LHCN-M2 (cell line): ENCODE measurements at places on chromosomes 4 and X. TPM values are rescaled to one million over a fixed set of nuclear protein-coding genes. Genes with fewer than 3 reads are reported as not detected.

The MTTP gene
- total RNA-seq: 0.06 TPM in 1 of 2 replicates, not detected in the other

GRCh38 chrX:292900-293897 lies 12.0 kb downstream of the PLCXD1 start:
- DNase-seq: no peak

DNA sequence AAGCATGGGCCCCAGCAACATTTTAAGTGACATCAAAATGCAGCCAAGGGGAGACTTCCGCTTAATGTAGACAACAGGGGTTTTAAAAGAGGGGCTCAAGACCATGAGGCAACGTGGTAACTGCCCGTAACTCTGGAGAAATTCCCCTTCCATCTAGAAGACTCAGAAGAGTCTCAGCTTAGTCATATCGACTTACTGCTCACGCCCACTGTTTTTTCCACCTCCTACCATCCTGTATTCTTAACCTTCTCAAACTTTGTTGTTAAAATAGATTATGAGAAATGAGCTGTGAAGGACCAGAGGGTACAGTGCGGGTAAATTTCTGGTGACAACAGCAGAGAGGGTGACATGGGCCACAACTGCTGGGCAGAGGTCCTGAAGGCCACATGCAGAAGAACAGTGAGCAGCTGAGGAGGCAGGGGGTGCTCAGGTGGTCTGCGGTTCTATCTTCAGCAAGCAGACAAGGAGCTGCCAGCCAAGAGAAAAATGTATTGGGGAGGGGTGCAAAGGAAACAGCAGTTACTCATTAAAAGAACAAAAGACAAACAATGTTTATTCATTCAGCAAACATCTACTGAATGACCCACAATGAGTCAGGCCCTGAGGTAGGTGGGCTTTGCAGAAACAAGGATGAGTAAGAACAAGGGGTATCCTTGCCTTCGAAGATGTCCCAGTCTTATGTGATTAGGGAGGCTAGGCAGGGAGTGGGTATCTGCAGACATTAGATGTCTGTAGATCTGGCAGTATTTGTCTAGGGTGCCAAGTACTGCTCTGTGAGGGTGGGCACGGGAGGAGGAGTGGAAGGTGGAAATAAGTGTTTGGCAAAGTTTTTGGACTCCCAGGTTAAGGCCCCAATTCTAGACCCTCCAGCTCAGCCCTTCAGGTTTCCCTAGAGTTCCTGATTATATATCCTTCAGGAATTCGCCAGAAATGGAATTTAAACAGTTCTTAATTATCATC lies 175.3 kb downstream of the TSPAN5 start:
- DNase-seq: peak; percentile 42

- peak; percentile 9 for DNase-seq
Measured at GRCh38 chr4:59570860-59571476, 1629.2 kb upstream of the ADGRL3 start.

- DNase-seq: no peak
Measured at GRCh38 chr4:5719350-5720055, 8.5 kb downstream of the EVC start.
